K562 (cell line): ENCODE measurements at places on chromosomes 5 and 9. TPM values are rescaled to one million over a fixed set of nuclear protein-coding genes. Genes with fewer than 3 reads are reported as not detected.

EFNA5 gene
- polyA plus RNA-seq = not detected in 2 replicates

TBC1D9B gene
- polyA plus RNA-seq = 43.7 and 51.0 TPM in 2 replicates

DNA sequence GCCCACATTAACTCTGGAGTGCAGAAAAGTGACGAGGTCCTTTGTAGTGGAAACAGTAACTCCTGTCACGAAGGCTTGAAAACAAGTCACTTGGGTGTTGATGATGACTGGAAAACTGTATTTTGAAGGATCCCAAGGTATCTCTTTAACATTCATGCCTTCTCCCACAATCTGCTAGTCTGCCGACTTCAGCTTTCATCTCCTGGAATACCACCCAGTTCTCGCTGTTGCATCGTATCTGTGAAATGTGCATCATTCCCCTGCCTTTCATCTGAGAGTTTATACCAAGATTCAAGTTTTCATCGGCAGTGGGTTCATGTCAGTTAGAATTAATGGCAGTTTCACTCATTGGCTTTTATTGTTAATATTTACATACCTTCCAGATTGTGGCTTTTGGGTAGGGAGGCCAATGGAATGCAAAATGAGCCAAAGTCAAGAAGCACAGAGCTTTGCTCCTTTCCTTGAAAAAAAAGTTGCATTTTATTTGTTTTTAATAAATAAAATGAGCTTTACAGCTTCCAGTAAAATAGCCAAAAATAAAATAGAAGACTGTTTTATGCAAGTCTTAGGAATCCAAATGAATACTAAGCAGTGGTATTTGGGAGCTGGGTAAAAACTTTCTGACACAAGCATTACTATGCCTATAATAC lies 575.2 kb upstream of the WWC1 start:
- H3K27ac ChIP-seq = no peak overlapping the region
- no peak for DNase-seq
- H3K4me3 ChIP-seq = no peak overlapping the region

DNA sequence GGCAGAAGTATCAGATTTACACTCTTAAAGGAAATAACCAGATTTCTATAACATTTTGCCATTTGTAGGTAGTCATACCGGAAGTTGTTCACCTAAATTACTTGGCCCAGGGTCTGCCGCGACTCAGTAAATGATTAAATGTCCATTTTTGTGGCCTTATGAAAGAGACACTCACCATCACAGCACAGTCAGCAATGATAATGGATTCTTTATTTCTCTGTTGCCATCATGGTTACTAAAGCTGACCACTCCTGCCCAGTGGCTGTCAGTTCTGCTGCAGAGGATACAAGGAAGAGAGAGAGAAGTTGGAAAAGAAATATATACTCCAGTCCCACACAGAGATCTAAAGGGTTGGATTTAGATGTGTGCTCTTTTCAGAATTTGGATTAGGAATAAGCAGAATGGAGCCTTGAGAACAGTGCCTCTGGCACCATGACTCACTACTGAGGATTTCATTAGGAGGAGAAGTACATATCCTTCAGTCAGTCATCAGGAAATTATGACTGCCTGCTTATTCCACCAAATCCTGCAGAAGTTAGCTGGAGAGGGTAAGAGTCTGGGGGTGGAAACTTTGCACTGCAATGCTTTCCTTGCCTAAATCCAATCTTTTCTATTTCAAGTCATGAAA lies 72.8 kb upstream of the EFNA5 start:
- no peak for DNase-seq
- H3K4me1 ChIP-seq = no peaks in the 10 kb centered on the region
- no peaks in the 10 kb centered on the region for H3K36me3 ChIP-seq
- H3K27ac ChIP-seq = no peak overlapping the region

DNA sequence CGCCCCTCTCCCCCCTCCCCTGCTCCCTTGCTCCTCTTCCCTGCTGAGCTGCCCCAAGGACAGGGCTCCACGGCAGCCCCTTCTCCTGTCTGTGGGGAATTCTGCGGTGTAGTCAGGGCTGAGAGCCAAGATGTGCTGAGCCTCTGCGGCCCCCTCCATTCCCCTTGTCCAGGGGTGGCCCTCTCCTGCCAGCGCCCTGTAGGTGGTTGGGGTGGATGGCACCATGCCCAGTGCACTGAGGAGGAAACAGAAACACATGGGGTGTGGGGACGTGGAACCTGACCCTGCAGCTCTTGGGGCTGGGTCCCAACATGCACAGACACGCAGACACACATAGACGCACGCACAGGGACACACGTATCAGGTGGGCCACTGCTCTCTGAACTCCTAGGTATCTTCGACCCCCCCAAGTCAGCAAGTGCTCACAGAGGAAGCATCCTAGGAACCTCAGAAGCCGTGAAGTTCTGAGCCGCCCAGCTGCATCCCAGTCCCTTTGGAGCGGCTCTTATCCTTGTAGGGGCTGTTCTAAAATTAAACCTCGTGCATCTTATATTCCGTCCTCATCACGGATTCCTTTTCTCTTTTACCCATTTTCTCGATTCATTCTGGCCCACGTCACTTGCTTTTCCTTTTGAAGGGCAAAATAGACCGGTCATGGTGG lies 64.8 kb downstream of the HMCN2 start:
- no peak for DNase-seq
- peaks cover 88% of the 10 kb centered on the region for H3K27me3 ChIP-seq
- H3K4me1 ChIP-seq = no peaks in the 10 kb centered on the region
- no peak overlapping the region for H3K4me3 ChIP-seq
- H3K36me3 ChIP-seq = no peaks in the 10 kb centered on the region

DNA sequence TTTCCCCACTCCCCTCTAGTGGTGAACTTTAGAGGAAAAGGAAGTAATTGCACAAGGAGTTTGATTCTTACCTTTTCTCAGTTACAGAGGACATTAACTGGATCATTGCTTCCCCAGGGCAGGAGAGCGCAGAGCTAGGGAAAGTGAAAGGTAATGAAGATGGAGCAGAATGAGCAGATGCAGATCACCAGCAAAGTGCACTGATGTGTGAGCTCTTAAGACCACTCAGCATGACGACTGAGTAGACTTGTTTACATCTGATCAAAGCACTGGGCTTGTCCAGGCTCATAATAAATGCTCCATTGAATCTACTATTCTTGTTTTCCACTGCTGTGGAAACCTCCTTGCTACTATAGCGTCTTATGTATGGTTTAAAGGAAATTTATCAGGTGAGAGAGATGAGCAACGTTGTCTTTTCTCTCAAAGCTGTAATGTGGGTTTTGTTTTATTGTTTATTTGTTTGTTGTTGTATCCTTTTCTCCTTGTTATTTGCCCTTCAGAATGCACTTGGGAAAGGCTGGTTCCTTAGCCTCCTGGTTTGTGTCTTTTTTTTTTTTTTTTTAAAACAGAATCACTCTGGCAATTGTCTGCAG lies 25.3 kb downstream of the SLC22A5 start:
- no peak overlapping the region for H3K27ac ChIP-seq
- no peaks in the 10 kb centered on the region for H3K4me1 ChIP-seq
- H3K27me3 ChIP-seq = no peaks in the 10 kb centered on the region
- H3K4me3 ChIP-seq = no peak overlapping the region
- DNase-seq = no peak
- peaks cover 43% of the 10 kb centered on the region; the same call in 2 of the 3 replicates for H3K36me3 ChIP-seq

- no peaks in the 10 kb centered on the region for H3K27me3 ChIP-seq
- peak within 1 kb of the TSS; percentile 57 for H3K4me3 ChIP-seq
- peak; percentile 78 for DNase-seq
- peaks cover 19% of the 10 kb centered on the region; the same call in 1 of the 2 replicates for H3K4me1 ChIP-seq
These were observed at the start of gene DOCK8 for GRCh38 chr9:214648-215493. Gene DOCK8, plus strand, starts transcription at chr9:214865. Its CDS starts 112 bp downstream, at chr9:214977.

GRCh38 chr9:129669141-129669718 lies 3.8 kb downstream of the PRRX2 start:
- H3K4me3 ChIP-seq = no peak overlapping the region
- H3K4me1 ChIP-seq = peaks cover 44% of the 10 kb centered on the region
- H3K36me3 ChIP-seq = no peaks in the 10 kb centered on the region; the same call in 2 of the 3 replicates
- H3K27me3 ChIP-seq = peaks cover 18% of the 10 kb centered on the region
